ENCODE measurements at places on chromosomes 13 and 19. TPM values are rescaled to one million over a fixed set of nuclear protein-coding genes. Genes with fewer than 3 reads are reported as not detected.
A peak's percentile ranks its signal among the peaks of the same experiment; 100 is the strongest.

- no peaks in the 10 kb centered on the region for H3K4me1 ChIP-seq
- H3K27me3 ChIP-seq = no peaks in the 10 kb centered on the region
- H3K36me3 ChIP-seq = no peaks in the 10 kb centered on the region
- no peak overlapping the region for H3K4me3 ChIP-seq
Observed at GRCh38 chr13:93549326-93550005, 322.9 kb downstream of the GPC6 start.

Gene C19orf47
- 26.1 TPM for total RNA-seq

Gene TSHZ3
- total RNA-seq = 0.06 TPM

Gene SPACA4
- total RNA-seq = not detected

DNA sequence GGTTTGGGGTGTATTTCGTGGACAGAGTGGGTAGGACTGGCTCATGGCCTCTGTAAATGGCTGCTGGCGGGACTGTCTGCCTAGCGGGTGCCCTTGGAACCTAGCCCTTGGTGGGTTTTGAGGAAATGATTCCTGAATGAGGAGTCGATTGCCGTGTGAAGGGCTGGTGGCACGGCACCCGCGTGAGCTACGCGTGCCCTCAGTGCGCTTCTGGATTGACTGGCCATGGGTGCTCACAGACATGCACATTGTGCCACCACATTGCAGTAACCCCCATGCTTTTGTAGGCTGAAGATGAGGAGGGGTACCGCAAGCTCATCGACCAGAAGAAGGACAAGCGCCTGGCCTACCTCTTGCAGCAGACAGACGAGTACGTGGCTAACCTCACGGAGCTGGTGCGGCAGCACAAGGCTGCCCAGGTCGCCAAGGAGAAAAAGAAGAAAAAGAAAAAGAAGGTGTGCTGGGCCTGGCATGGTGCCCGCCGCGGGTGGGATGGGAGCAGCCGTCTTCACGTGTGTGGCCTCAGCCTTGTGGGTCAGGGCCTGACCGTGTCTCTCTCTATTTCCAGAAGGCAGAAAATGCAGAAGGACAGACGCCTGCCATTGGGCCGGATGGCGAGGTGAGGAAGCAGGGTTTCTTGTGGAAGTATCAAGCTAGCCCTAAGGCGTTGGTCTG lies 35.2 kb downstream of the SMARCA4 start:
- H3K27me3 ChIP-seq = no peaks in the 10 kb centered on the region
- H3K27ac ChIP-seq = no peak overlapping the region
- no peak overlapping the region for H3K4me3 ChIP-seq
- no peaks in the 10 kb centered on the region for H3K4me1 ChIP-seq
- peaks cover 25% of the 10 kb centered on the region for H3K36me3 ChIP-seq

GRCh38 chr13:60398379-60398891 lies 1.4 kb downstream of the TDRD3 start:
- peak overlapping the region; percentile 95 for H3K27ac ChIP-seq
- peak overlapping the region; percentile 94 for H3K4me3 ChIP-seq
- DNase-seq = no peak
- peaks cover 9% of the 10 kb centered on the region for H3K36me3 ChIP-seq
